ENCODE measurements at places on chromosomes 3 and 15.

GRCh38 chr15:69532066-69532465 is 79.4 kb downstream of the RPLP1 start:
- no peak for DNase-seq

DNA sequence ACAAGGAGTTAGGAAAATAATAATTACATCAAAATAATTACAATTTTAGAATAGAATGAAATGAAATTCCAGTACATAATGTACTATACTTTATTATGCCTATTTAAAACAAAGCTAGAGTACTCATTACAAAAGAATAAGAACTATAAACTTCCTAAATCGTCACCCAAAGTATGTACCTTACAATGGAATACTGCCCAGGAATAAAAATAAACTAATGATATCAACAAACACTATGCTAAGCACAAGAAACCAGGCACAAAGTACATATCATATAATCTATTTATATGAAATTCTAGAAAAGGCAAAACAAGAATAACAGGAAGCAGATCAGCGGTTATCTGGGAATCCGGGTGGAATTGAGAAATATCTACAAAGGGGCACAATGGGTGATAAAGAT is 84.7 kb downstream of the MYO9A start:
- DNase-seq = no peak

DNA sequence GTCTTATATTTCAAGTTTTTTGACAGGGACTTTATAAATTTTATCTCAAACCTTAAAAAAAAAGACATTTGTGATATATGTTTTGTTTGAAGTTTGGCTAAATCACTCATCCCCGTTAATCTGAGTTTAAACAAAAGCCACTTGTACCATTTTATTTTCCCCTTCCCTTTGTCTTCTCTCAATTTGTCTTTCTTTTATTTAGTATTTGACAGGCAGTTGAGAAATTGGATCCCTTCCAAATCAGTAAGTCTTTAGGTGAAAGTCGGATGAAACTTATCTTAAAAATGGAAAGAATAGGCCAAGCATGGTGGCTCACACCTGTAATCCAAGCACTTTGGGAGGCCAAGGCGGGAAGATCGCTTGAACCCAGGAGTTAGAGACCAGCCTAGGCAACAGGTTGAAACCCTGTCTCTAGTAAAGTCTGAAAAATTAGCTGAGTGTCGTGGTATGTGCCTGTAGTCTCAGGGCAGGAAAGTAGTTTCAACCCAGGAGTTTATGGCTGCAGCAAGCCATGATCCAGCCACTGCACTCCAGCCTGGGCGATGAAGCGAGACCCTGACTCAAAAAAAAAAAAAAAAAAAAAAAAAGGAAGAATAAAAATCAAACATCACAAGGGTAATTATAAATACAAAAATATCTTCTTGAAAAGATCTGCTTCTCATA is 394.6 kb upstream of the TPM1 start:
- no peak for DNase-seq

GRCh38 chr3:130527426-130527825 is 10.4 kb downstream of the COL6A6 start:
- no peak for DNase-seq

- no peak for DNase-seq
Observed at GRCh38 chr3:21140785-21141184, 610.2 kb downstream of the ZNF385D start.

GRCh38 chr3:54857343-54857742 is 70.5 kb downstream of the LRTM1 start:
- no peak for DNase-seq

DNA sequence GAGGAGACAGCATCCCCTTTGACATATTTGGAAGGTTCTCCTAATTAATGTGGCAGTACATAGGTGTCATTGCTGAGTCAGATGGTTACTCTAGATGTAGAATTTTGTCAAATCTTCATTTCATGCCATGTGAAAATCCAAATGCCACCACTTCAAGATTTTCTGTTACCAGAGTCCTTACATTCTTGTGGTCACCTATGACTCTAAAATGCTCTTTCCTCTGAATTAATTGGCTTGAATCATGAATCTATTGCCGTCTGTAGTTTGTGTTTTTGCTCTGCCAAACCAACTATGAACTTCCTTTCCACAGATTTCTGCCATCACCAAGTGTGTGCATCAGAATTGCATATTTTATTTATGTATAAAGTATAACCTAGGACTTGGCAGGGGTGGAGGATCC is 269.4 kb upstream of the ZPLD1 start:
- no peak for DNase-seq

GRCh38 chr15:89768071-89768500 is 8.0 kb upstream of the MESP2 start:
- DNase-seq = no peak

- no peak for DNase-seq
Observed at GRCh38 chr3:174232658-174233429, 626.3 kb upstream of the NAALADL2 start.

- no peak for DNase-seq
Observed at GRCh38 chr15:60735559-60736047, 256.7 kb upstream of the ICE2 start.

GRCh38 chr3:98003306-98003969 is 31.2 kb upstream of the RIOX2 start:
- DNase-seq = no peak

GRCh38 chr15:66408675-66409282 is 22.1 kb downstream of the MAP2K1 start:
- DNase-seq = no peak

- no peak for DNase-seq
Observed at GRCh38 chr3:124014366-124014942, 22.5 kb upstream of the ROPN1 start.

DNA sequence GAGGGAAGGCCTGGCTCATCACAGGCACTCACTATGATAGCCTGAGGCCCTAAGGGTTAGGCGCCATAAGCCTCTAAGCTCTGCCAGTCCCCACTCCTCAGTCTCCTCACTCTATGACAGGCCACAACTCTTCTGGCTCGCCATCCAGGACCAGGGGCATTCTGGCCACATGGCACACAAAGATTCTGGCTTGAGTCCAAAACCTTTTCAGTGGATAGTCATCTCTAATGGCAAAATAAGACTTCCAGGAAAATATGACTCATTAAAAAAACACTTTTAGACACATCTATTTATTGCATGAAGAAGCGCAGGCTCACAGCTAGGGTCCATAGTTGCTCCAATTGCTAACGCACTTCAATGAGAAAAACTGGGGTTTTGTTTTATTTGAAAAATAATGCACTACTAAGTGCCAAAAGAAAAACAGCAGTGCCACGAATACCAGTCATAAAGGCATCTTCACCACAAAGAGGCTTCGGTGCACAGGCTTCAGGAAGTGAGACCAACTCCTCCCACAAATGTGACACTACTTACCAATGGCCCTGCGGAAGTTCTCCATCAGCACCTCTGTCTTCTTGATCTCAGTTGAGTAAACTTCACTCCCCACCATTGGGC is 11.1 kb downstream of the RUVBL1 start:
- no peak for DNase-seq

- DNase-seq = no peak
Observed at GRCh38 chr3:151421938-151422337, 37.4 kb upstream of the P2RY12 start.

GRCh38 chr3:21216598-21216997 is 534.4 kb downstream of the ZNF385D start:
- no peak for DNase-seq

DNA sequence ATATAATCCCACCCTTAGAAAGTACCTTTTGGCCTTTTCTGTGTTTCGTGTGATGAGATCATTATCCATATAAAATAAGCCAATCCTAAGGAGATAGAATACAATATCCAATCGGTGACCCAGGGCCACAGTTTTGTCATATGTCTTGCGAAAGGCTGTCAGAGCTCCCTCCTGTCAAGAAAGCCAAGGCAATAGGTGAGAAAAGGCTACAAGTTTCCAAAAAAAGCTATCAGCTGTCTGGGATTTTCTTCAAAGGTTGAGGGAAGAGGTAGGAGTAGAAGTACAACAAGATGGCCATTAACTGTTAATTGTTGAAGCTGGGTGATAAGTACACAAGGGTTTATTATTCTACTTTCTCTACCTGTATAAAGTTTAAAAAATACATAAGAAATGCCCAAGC is 4.0 kb downstream of the PSMD6 start:
- no peak for DNase-seq

DNA sequence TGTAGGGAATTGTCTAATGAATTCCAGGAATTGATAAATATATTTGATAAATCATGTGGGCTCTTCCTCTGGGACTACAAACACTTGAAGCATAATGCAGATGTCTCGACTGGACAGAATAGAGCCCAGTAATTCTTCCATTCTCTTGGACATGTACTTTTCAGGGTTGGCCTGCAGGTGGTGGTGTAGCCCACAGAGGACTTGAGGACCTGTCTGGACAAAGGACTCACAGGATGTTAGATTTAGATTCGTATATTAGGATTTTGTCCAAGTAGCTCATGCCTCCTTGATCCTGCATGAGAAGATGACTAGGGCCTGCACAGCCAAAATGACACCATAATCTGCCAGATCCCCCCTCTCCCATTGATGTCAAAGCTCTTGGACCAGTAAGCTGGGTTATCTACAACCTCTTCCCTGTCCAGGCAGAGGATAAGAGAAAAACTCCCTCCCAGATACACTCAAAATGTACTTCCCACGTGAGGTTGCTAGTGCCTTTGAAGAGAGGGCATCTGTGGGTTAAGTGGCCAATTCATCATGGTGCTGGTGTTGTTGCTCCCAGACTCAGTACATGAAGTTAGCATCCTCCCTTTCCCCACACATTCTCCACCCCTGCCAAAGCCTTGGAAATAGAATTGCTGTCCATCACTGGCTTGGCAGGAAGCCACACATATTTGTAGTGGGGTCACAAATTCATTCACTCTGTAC is 88.6 kb upstream of the ZNF280D start:
- DNase-seq = peak; percentile 73

DNA sequence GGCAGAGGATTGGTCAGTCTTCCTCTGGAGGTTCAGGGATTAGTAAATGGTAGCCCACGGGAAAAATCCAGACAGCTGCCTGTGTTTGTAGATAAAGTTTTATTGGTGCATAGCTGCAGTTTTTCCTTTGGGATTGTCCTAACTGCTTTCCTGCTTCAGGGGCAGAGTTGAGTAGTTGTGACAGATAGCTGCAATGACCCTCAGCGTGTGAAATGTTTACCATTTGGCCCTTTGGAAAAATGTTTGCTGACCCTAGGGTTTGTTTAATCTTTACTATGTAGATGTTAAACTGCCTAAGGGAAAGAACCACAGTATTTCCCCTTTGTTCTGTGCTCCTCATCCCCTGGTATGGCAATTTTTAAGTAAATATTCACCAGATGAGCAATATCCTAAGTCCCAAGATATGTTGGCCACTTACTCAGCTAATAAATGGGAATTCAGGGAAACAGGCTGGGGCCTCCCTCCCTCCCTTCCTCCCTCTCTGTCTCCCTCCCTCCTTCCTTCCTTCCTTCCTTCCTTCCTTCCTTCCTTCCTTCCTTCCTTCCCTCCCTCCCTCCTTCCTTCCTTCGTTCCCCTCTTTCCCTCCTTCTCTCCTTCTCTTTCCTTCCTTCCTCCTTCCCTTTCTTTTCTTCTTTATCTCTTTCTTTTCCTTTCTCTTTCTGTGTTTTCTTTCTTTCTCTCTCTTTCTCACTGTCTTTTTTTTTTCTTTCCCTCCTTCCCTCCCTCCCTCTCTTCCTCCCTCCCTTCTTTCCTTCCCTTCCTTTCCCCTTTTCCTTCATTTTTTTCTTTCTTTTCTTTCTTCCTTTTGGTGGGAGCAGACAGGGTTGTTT is 234.6 kb upstream of the BHLHE40 start:
- no peak for DNase-seq

- DNase-seq = no peak
Observed at GRCh38 chr15:48693484-48693883, 48.0 kb upstream of the FBN1 start.

DNA sequence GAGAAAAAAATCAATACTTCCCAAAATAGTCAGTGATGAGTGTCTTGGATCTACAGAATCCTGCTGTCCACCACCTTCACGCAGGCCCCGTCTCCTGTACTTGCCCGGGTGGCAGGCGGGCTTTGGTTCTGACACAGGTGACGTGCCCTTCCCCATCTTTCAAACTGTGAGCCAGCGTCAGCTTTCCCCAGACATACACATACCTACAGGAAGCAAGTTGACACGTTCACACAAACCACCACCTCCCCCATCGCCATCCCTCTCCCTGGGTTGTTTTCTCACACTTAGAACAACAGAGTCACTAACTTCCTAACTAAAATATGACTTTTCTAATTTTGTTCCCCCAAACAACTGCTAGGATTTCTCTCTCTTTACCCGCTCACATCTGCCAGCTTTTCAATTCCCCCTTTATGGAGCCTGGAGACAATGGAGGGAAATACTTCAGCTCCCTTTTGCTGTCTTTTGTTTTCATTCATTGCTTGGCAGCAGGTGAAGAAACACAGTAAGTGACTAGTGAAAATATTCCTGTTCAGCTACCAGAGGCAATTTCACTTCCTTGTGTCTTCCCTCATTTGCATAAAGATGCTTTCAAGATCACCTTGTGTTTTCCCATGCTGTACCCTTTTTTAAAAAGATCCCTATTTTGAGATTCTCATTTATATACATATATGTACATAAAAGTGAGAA is 248.3 kb downstream of the SLCO3A1 start:
- DNase-seq = no peak

DNA sequence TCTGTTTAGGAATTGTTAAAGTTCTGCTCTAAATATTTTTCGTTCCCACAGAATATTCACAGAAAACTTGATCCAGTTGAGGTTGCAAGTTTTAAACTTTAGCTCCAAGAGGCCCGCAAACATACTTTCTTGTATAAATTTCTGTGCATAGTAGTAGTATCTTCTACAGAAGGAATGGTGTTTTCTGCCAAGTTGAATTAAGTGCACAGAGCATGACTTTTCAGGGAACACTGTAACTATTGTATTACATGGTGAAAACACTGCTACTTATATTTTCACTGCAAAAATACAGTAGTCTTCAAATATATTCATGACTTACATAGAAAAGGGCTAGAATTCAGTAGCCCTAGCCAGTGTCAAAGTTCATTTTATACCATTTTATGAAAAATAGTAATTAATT is 67.0 kb downstream of the SUCNR1 start:
- DNase-seq = no peak

GRCh38 chr3:191074511-191074910 is 124.5 kb upstream of the OSTN start:
- no peak for DNase-seq

- DNase-seq = no peak
Observed at GRCh38 chr3:51500632-51501131, 867 bp upstream of the DCAF1 start.

DNA sequence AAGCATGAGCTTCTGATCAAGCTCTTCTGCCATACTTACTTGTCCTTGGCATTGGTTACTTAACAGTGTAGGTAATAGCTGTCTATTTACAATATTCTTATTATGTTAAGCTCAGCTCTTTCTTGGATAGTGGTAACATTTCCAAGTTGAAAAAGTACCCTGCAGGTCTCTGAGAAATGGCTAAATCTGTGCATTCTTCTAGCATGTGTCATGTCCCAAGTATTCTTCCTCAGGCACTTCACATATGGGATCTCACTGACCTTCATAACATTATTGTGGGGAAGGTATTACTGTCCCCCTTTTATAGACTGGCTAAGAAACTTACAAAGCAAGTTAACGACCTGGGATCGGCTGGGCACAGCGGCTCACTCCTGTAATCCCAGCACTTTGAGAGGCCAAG is 236.1 kb downstream of the RORA start:
- DNase-seq = no peak

GRCh38 chr3:9760779-9761505 is 8.8 kb downstream of the CAMK1 start:
- no peak for DNase-seq
